Mesothelial cell of epicardium (in vitro differentiated cells): ENCODE measurements at places on chromosomes 12 and 14. TPM values are rescaled to one million over a fixed set of nuclear protein-coding genes. Genes with fewer than 3 reads are reported as not detected.

TC2N gene
- 8.5 to 11.6 TPM (median 9.9 TPM) in 3 replicates for total RNA-seq

GRCh38 chr12:82176026-82176425 lies 182.2 kb downstream of the CCDC59 start:
- no peak for DNase-seq
- no peak overlapping the region for H3K4me3 ChIP-seq
- peaks cover 6% of the 10 kb centered on the region for H3K27me3 ChIP-seq
- no peaks in the 10 kb centered on the region for H3K36me3 ChIP-seq
- no peak overlapping the region for H3K27ac ChIP-seq

DNA sequence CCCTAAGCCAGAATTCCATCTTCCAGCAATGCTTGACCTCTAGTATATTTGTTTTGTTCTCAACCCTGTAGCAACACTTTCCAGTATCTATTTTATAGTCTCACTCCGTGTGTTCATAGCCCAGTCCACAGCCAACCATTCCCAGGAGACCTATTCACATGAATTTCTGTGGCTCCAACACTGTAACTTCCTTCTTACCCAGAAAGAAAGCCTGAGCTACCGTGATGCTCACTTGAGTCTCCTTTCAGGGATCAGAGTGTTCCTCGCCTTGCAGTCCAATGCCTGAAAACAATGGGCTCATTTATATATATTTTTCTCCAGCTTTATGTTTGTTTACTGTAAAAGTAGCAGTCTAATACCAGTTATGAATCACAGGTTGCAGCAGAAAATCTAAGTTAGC lies 645.0 kb upstream of the NOVA1 start:
- H3K4me1 ChIP-seq = no peaks in the 10 kb centered on the region
- H3K36me3 ChIP-seq = no peaks in the 10 kb centered on the region
- H3K27ac ChIP-seq = no peak overlapping the region
- H3K4me3 ChIP-seq = no peak overlapping the region
- no peak for DNase-seq

RFLNA gene
- 36.9 to 41.0 TPM (median 37.9 TPM) in 3 replicates for total RNA-seq

- DNase-seq = no peak
- H3K27ac ChIP-seq = no peak overlapping the region
- H3K27me3 ChIP-seq = no peaks in the 10 kb centered on the region
- H3K4me3 ChIP-seq = no peak overlapping the region
- no peaks in the 10 kb centered on the region for H3K36me3 ChIP-seq
- H3K4me1 ChIP-seq = peaks cover 31% of the 10 kb centered on the region
These were observed 162.1 kb downstream of the OTOGL start for GRCh38 chr12:80261403-80261802.

CISTR gene
- total RNA-seq = not detected in 3 replicates

DNA sequence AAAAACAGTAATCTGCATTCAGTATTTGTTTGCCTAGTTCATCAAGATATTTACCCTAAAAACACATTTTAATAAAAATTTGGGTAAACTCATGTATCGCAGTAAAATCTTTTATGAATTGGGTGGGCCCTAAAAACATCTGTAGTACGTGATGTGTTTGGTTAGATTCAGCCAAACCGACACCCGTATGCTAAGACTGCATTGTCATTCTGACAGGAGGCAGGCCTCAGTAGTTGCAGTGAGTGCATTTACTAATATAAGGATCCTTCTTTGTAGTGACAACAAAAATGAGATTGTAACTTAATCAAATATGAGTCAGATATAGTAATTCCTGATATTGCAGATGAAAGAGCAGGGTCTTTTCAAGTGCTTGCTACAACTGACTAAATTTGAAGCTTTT lies 191.8 kb downstream of the SLC16A7 start:
- no peak for DNase-seq
- H3K4me3 ChIP-seq = no peak overlapping the region
- H3K27ac ChIP-seq = no peak overlapping the region
- H3K27me3 ChIP-seq = no peaks in the 10 kb centered on the region

ERBB3 gene
- 58.2 to 59.1 TPM (median 59.0 TPM) in 3 replicates for total RNA-seq

DNA sequence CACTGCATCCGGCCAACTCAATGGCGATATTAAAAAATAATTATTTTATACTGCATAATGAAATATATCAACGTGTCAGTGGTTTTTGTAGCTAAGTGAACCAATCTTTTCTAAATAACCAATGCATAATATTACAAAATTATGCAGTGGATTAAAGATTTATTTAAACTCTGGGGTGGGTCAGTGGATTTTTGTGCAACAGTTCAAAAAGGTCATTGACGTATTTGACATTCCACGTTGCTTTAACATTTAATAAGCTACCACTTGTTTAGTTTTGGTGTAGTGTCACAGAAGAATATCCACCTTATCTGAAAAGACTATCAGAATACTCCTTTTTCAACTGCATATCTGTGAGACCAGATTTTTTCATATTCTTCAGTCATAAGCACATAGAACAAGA lies 2.6 kb downstream of the ZC3H14 start:
- no peak overlapping the region for H3K27ac ChIP-seq
- peaks cover 24% of the 10 kb centered on the region for H3K4me1 ChIP-seq
- peak overlapping the region; percentile 22 for H3K4me3 ChIP-seq
- peaks cover 19% of the 10 kb centered on the region for H3K36me3 ChIP-seq
- H3K27me3 ChIP-seq = no peaks in the 10 kb centered on the region
- DNase-seq = no peak

DNA sequence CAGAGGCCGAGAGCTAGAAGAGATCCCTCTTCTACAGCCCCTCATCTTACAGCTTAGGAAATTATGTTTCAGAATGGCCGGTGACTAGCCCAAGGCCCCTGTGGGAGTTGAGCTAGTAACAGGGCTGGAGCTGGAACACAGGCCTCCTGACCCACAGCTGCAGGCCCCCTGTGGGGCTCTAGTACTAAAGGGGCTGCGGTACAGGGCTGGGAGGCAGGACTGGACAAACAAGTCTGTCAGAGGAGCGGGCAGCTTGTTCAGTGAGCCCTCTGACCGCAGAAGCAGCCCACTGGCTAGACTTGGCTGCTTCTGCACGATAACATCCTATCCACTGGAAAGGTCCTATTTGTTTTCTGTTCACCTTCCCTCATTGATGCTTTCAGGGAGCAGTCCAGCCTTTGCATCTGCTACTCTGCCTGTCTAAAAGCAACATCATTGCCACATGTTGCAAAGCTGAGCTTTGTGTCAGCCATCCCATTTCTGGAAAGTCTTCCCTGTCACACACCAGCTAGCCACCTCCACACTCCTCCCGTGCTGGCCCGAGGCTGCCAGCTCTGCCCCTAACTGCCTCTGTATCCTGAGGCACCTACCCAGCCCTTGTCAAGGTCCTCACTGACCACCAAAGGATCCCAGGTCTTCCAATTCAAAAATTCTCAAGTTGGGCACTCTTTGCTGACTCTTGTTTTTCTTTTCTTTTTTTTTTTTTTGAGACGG lies 10.2 kb downstream of the PSMC1 start:
- no peak for DNase-seq
- peaks cover 41% of the 10 kb centered on the region for H3K36me3 ChIP-seq
- no peak overlapping the region for H3K27ac ChIP-seq
- no peak overlapping the region for H3K4me3 ChIP-seq

GRCh38 chr12:2165021-2165420 lies 112.2 kb downstream of the CACNA1C start:
- H3K4me1 ChIP-seq = peaks cover 31% of the 10 kb centered on the region
- no peak overlapping the region for H3K4me3 ChIP-seq
- H3K27me3 ChIP-seq = no peaks in the 10 kb centered on the region
- DNase-seq = no peak

DNA sequence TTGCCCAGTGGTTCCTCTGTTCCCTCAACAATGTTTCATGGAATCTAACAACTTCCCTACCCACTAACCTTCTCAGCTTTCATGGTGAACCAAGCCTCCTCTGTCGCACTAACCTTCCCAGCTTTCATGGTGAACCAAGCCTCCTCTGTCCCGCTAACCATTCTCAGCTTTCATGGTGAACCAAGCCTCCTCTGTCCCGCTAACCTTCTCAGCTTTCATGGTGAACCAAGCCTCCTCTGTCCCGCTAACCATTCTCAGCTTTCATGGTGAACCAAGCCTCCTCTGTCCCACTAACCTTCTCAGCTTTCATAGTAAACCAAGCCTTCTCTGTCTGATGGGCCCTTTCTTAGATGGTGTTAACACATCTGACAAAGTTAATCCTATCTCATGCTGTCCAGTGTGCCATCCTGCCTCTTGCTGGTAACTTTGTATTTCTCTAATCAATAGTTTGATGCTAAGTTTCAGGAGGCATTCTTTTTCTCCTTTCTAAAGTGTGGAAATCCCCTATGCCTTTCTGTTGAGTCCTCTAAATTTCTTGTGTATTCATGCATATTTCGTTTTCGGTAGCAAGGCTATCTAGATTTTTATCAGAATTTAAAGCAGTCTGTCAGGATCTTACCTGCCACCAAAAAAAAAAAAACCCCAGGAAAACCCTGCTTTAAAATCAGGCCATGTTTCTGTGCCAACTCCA lies 26.8 kb upstream of the KCNK13 start:
- H3K27me3 ChIP-seq = no peaks in the 10 kb centered on the region
- H3K27ac ChIP-seq = no peak overlapping the region
- no peak for DNase-seq

INHBC gene
- total RNA-seq = 0.24 to 0.32 TPM (median 0.31 TPM) in 3 replicates

DNA sequence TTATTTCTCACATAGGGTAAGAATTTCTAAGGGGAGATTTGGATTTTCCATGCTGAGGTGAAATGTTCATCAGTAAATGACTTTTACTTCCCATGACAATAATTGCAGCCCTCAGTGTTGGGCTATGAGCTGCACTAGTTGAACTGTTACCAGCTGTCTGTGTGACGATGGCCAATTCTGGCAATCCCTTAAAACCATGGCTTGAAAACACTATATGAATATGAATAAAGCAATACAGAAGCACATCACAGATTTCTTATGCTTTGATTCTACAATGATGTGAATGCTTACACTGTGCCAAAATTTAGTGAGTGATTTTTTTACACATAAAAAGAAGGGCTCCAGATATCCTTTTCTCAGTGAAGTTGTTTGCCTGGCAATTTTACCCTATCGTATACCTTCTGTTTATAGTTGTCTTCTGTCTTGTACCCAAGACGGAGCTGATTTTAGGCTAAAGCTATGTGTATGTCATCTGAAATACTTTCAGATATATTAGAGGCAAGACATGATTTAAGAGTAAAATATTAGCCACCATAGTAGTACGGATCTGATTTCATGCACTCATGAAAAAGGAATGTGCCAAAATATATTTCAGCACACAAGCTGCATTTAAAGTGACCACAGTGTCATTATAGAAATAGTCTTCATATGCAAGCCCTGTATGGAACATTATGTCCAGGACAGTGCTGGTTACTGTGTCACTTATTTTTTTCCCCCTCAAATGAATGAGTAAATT lies 52.0 kb downstream of the SLC38A4 start:
- H3K36me3 ChIP-seq = no peaks in the 10 kb centered on the region
- H3K27ac ChIP-seq = peak overlapping the region; percentile 13
- H3K27me3 ChIP-seq = no peaks in the 10 kb centered on the region
- no peak for DNase-seq

SLCO1B3 gene
- total RNA-seq = not detected in 3 replicates

DNA sequence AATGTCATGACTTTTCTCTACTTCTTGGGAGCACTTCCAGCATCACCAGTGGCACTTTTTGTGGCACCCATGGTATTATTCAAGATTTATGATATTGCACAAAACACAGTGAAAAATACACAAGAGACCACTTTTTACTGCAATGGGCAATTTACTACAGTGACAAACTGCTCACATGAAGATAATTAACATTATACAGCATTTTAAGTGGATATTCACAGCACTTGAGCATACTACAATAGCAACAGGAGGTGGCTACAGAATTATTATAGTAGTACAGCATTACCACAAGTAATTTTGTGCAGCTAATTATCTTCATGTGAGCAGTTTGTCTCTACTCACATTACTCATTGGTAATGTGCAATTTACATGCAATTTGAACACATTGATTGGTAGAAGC lies 18.3 kb downstream of the IL26 start:
- H3K36me3 ChIP-seq = peaks cover 9% of the 10 kb centered on the region
- H3K27me3 ChIP-seq = no peaks in the 10 kb centered on the region
- DNase-seq = no peak
- no peak overlapping the region for H3K4me3 ChIP-seq

DNAAF2 gene
- 10.8 to 11.8 TPM (median 11.5 TPM) in 3 replicates for total RNA-seq

GRCh38 chr12:72995616-72996015 lies 723.4 kb downstream of the TRHDE start:
- H3K4me3 ChIP-seq = no peak overlapping the region
- no peak overlapping the region for H3K27ac ChIP-seq

GRCh38 chr14:28375295-28375694 lies 391.3 kb upstream of the FOXG1 start:
- H3K27me3 ChIP-seq = no peaks in the 10 kb centered on the region
- no peak overlapping the region for H3K4me3 ChIP-seq
- H3K27ac ChIP-seq = no peak overlapping the region
- no peak for DNase-seq
- no peaks in the 10 kb centered on the region for H3K4me1 ChIP-seq

- no peak overlapping the region for H3K4me3 ChIP-seq
- H3K36me3 ChIP-seq = no peaks in the 10 kb centered on the region
- H3K4me1 ChIP-seq = peaks cover 19% of the 10 kb centered on the region
- H3K27me3 ChIP-seq = no peaks in the 10 kb centered on the region
These were observed 58.2 kb downstream of the GRIP1 start for GRCh38 chr12:66620688-66621087.

GZMH gene
- total RNA-seq = not detected in 3 replicates
